Activated CD4-positive, alpha-beta T cell treated with anti-CD3 and anti-CD28 coated beads, Interleukin-10, Interleukin-2, amounts not matched to agents 100 ng/mL and 50 ng/mL, durations not matched to agents 16 hours and 8 hours (primary cell): ENCODE measurements at places on chromosomes 2 and 18.

DNA sequence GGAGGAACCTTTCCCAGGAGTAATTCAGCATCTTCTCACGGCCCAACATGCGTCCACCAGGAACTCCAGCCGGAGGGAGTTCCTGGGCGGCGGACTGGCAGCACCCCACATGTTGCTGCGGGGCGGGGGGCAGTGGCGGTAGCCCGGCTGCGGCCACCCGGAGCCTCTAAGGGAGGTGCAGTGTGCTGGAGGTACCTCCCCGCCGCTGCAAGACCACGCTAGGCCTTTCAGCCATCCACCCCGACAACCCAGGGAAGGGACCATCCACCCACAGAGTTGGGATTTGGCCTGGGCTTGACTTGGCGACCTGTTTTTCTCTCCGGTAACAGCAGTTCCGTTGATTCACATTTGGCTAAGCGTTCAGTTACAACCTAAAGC lies 625 bp downstream of the LYPD6 start:
- no peak for DNase-seq

DNA sequence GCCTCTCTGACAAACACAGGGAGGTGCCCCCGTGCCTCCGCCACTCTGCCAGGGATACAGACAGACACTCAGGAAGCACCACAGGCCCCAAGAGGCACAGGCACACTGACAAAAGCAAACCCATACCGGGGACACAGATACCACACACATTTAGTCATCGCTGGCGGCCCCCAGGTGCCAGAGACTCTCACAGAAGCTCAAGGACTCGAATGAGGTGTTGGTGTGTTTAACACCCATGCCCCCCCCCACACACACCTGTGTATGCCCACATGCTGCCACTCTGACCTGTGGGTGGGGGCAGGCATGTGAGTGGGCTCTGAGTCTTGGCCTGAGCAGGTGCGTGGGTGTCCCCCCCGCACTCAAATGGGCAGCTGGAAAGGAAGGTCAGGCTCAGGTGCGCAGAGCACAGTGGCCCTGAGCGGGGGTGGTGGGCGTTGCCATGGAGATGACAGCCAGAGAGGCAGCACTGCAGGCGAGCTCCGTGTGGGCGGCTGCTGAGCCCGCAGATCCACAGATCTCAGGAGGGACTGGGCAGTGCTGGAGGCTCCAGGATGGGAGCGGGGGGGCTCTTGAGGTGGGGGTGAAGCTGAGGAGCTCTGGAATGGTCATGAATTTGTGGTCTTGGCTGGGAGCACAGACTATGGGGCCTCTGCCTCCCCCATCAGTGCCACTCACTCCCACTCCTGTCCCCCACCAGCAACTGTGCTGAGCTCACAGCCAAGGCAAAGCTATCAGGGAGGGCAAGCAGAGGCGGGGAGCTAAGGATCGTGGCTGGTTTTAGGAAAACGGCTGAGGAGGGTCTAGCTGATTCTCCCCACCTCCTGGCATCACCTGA lies 73.9 kb upstream of the TAF1B start:
- DNase-seq: no peak

DNA sequence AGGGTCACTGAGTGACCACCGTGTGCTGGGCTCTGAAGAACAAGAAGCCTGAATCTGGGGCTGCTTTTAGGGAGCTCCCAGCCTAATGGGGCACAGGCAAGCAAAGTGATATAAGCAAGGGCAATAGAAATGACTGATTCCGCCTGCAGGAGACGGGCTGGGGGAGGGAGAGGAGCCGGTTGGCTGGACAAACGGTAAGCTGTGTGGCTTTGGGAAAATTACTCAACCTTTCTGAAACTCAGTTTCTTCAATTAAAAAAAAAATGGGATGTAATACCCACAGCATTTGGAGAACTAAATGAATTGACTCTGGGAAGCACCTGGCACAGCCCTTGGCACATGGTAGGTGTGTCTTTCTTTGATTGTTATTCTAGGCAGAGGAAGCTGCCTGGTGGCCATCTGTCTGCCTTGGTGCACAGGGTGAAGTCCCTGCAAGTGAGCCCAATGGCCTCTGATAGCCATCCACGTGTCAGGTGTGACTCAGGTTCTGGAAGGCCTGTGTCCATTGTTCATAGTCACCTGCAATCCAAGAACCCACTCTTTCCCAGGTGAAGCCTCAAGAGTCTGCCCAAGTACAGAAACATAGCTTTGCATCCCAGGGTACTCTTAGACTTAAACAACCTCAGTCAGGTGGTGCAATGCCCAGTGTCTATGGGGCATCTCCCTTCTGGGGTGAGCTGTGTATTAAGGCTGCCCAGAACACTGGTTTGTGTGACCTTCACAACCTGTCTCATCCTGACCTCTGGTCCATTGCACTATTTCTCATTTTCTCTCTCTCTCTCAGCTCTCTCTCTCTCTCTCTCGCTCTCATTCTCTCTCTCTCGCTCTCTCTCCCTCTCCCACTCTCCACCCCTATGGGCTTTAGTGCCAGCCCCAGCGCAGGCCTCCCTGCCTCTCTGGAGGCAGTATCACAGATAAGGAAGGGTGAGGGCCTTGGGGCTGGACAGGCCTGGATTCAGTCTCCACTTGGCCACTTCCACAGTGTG lies 30.0 kb upstream of the NTSR2 start:
- DNase-seq: no peak

- no peak for DNase-seq
Observed at GRCh38 chr2:195304310-195304709, 352.7 kb upstream of the SLC39A10 start.

DNA sequence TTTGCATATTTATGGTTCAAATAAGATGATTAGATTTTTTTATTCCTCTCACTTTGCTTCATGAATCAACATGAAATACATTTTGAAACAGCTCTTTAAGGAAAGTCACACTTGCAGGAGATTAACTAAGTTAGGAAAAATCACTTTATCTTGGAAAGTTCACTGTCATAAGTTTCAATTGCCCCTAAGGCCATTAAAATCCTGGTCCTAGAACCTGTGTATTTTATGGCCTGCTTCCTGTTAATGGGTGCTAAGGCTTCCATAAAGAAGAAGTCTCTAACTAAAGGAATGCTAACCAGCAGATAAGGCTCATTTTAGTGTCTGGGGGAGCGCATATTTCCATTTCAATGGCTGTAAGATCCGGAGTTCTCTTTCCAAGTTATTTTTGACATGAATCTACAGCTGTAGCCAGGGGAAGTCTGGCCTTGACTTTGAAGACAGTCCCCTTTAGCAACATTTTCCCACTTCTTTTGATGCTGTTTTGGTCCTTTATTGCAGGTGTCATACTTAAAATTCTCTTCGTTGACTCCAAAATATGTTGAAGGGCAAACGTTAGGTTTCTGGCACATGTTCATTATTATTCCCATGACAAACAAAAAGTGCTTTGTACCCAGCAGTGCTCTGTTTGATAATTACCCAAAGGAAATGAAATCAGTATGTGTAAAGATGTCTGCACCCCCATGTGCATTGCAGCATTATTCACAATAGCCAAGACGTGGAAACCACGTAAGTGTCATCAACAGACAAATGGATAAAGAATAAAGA lies 34.4 kb upstream of the SH3BP4 start:
- no peak for DNase-seq

DNA sequence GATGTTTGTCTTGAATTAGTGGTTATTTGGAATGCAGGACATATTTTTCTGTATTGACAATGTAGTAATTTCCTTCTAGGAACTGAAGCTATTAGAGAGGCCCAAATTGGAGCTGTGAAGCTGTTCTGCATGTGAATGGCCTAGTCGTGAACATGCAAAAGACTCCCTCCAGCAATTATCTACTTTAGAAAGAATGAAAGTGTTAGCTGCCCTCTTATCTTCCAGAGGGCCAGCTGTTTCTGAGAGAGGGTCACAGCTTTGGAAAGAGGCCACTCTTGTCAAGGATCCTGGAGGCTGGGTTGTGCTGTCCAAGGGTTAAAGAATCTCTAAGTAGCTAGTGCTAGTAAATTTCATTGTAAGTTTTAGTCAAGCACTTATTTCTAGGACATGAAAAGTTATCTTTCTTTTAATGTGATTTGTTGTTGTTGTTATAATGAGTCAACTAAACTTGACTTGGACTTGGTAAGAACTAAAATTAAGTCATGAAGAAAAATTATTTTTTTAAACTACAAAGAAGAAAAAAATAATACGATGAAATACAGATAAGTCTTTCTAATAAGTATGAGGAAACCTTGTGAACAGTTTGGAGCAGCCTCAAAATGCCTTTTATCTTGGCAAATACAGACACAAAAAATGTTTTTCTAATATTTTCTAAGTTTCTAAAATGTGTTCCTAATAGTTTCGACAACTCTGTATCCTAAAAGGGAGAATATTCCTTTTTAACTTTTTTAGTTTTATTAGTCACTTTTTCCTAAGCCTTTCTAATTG lies 36.8 kb downstream of the DPP4 start:
- no peak for DNase-seq

GRCh38 chr2:207184348-207184747 lies 18.6 kb upstream of the KLF7 start:
- DNase-seq: no peak

DNA sequence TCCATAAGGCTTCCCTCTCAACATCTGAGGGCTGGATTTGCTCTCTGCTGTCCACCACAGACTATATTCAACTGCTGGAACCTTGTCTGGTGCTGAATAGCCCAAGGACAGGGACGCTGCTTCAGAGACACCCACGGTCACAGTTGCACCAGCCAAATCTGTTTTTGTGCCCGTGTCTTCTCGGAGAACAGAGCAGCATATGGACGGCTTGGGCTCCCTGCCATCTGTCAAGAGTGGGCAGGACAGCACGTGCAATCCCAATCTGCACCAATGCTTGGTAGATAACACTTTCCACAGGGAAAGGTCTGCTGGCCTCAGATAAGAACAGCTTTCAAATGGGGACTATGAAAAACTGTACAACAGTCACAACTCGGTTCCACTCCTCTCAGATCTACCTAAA lies 466.1 kb downstream of the TGIF1 start:
- DNase-seq: no peak

DNA sequence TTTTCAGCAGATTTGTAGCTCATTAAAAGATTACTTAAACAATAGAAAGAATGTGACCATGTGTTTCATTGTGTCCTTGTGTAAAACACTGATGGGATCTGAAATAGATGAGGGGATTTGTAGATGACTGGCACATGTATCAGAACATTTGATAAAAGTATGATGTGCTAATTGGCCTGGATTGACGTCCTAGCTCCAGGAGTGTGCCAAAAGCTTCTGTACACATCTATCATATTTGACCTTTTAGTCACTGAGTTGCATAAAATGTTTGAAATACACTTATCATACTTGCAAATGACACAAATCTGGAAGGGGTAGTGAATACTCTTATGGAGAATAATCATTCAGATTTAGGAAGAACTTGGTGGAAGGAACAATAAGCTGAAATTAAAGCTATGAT lies 778.5 kb downstream of the ERBB4 start:
- DNase-seq: no peak

GRCh38 chr2:132977812-132978529 lies 308.0 kb upstream of the LYPD1 start:
- DNase-seq: no peak

- DNase-seq: peak; percentile 89
Observed at GRCh38 chr2:120287183-120288015, 34.7 kb downstream of the RALB start.

- DNase-seq: peak; percentile 69
Observed at GRCh38 chr18:49561289-49562193, at the start of gene LIPG. Gene LIPG (plus strand): TSS chr18:49562057. CDS start chr18:49562309, 252 bp downstream.

GRCh38 chr2:166376873-166377272 lies 1.1 kb upstream of the SCN9A start:
- no peak for DNase-seq

GRCh38 chr2:45331410-45331786 lies 279.7 kb downstream of the SRBD1 start:
- DNase-seq: no peak

DNA sequence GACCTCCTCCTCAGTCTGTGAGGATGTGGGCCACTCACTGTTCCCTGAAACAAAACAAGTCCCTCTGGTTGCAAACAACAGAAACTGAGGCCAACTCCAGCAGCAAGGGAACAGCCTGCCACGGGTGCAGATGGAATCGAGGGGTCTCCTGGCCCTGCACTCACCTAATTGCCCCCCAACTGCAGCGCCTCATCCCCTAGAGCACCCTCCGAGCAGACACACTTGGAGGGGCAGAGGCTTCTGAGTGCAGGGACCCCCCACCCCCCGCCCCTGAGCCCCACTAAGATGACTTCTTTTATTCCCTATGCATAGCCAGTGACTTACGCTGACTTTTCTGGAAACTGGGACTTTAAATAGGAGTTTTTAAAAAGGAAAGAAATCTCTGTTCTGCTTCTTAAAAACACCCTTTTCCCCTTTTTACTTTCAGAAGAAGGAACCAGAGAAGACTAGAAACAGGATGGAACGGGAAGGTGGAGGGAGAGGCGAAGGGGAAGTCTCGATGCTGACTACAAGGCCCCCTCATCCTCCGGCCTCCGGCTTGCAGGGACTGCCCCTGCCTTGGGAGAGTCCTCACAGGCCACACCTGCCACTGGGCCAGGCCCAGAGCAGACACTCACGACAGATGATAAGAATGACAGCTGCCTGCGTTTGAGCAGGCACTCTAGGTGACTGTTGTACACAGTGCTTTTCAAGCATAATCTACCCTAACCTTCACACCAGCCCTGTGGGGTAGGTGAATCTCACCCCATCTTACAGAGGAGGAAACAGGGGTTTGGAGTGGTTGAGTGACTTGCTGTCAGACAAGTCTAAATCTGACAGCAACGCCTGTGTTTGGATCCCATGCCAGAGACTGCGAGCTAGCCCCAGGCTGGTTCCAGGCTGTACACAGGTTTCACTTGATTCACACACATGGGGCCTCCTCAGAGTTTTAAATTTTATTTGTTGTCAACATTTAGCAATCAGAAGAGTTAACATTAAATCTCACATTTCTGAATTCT lies 28.2 kb upstream of the BIN1 start:
- no peak for DNase-seq

GRCh38 chr18:63155169-63155852 lies 164.3 kb downstream of the BCL2 start:
- DNase-seq: peak; percentile 90
